Esophagus squamous epithelium (tissue), 5 donors: ENCODE measurements at places on chromosomes 11 and 22.

DNA sequence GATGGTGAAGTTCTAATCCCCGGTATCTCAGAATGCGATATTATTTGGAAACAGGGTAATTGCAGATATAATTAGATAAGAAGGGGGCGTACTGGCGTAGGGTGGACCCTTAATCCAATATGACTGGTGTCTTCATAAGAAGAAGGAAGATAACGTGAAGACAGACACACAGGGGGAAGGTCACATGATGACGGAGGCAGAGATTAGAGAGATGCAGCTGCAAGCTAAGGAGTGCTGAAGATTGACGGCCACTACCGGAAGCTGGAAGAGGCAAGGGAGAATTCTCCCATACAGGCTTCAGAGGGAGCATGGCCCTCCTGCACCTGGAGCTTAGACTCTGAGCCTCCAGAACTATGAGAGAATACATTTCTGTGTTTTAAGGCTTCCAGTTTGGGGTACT lies 54.8 kb downstream of the MIAT start:
- no peak for DNase-seq

GRCh38 chr11:73221451-73221850 lies 3.4 kb downstream of the P2RY2 start:
- no peak for DNase-seq

DNA sequence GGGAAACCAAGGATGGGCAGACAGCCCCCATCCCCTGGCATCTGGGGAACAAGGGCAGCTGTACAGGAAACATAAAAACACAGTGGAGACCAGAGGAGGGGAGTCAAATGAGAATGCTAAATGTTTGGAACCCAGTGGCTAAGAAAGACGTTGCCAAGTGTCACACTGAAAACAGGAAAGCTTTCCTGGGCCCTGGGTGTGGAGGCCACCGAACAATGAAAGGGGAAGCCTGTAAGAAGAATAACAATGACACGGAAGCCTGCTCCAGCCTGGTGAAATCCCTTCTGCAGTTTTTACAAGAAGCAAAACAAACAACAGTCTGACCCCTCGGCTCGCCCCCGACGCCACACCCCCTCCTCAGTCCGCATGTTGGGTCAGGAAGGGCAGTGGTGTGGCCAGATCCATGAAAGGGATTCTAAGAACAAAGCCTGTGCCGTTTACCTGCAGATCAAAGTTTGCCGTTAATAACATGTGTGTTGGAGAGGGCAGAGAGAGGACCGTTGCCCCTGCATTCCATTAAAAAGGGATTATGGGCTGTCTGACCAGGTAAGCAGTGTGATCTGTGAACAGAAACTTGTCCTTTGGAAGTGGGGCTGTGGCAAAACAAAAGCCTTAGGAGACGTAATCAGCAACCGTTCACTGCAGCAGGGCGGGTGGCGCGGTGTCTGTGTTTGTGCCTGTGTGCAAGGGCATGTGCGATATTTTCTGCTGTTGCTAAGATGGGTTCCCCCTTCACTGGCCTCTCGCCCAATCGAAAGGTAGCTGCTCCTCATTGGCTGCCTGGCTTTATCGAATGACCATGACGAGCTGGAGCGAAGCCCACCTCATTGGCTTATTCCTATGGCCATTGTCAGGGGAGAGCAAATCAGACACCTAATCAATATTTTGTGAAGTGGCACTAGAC lies 113.7 kb upstream of the BLID start:
- no peak for DNase-seq

DNA sequence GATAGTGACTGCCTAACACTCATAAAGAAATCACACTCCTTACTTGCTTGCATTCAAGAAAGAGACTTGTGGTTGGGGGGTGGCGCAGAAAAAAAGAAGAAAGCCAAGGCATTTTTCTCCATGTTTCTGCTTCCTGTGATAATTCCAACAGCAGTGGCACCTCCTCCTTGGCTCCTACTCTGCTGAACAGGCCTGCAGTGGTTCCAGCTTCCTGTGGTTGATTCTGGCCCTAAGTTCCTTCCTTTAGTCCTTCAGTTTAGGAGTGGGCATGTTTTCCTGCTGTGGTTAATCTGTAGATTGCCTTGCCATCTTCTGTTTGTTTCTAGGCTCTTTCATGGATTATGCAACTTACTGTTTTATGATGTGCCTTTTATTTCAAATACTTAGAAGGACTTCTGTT lies 940.4 kb downstream of the DLG2 start:
- DNase-seq, result no peak

DNA sequence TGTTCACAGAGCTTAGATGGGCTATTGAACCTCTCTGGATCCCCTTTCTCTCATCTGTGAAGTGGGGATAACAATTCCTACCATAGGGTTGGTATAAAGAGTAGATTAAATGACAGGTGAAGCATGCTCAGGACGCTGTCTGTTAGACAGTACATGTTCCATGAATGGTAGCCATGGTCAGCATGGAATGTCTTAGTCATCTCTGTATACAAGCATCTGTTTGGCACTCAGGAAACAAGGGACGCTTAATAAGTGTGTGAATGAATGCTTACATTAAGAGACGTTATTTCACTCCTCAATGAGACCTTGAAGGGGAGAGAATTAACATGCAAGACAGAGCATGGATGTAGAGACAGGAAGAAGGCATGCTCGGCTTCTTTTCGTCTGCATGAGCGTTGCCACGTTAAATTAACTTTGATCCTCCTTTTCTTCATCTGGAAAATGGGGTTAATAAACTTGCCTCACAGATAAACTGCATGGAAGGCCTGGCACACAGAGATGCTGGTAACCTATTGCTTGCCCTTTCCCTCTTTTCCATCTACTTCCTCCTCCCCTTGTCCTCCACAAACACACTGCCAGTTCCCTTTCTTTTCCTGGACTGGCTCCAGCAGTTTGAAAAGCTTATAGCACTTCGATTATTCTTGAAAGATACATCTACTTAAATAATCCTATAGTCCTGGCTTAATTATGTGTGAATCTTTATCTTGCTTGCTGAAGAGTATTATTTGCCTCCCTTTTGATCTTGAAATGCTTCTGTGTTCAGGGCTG lies 267.2 kb upstream of the MTNR1B start:
- no peak for DNase-seq

- no peak for DNase-seq
These were observed 21.4 kb upstream of the AQP11 start for GRCh38 chr11:77568306-77568705.

DNA sequence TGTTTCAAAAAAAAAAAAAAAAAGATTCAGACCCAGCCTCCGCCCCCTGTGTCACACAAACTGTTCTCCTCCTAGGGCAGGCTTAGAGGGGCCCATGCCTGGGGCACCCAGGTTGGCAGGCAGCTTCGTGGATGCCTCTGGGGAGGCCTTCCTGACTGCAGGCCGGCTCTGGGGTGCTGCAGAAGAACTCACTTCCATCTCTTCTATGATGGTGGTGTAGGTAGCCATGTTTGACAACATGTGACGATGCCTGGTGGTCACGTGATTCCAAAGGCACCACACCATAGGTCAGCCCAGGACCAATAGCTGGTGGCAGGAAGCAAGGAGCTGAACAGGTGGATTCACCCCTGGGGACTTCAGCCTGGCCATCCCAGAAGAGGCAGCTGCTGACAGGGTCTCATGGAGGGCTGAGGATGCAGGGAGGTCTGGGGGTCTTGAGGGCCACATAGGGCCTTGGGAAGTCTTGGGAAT lies 24.1 kb upstream of the CELSR1 start:
- DNase-seq, result no peak

DNA sequence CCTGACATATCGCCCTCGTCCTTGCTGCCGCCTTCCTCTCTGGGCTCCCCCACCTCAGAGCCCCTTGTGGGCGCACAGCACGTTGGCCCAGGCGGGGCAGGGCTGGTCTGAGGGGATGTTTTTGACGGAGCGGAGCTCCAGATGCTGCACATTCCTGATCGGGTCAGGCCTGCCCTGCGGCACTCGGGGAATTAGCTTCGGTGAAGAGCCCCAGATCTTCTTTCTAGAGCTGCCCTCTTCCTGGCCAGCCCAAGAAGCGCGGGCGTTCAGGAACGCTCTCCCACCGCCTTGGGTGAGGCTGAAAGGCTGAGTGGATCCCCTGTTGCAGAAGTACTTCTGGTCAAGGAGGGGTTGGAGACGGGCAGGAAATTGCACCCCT lies 12.1 kb downstream of the YPEL4 start:
- DNase-seq, result no peak

DNA sequence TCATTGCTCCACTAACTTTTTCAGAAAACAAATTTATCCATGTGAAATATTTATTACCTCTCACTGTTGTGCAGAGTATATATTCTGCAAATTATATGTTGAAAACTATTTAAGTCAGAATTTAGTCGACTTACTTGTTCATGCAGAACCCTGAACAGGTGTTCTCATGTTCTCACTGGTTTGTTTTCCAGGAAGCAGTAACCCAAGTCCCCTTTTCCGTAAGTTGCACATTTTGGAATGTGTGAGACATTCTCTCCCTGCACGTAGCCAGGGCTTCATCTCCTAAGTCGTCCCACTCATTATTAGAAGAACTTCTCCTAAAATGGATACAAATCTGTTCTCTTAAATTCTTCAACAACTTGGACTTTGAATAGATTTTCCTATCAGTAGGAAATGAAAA lies 524.9 kb downstream of the CNTN5 start:
- DNase-seq, result no peak

- no peak for DNase-seq
These were observed 673.2 kb downstream of the BRD1 start for GRCh38 chr22:49154433-49154832.

DNA sequence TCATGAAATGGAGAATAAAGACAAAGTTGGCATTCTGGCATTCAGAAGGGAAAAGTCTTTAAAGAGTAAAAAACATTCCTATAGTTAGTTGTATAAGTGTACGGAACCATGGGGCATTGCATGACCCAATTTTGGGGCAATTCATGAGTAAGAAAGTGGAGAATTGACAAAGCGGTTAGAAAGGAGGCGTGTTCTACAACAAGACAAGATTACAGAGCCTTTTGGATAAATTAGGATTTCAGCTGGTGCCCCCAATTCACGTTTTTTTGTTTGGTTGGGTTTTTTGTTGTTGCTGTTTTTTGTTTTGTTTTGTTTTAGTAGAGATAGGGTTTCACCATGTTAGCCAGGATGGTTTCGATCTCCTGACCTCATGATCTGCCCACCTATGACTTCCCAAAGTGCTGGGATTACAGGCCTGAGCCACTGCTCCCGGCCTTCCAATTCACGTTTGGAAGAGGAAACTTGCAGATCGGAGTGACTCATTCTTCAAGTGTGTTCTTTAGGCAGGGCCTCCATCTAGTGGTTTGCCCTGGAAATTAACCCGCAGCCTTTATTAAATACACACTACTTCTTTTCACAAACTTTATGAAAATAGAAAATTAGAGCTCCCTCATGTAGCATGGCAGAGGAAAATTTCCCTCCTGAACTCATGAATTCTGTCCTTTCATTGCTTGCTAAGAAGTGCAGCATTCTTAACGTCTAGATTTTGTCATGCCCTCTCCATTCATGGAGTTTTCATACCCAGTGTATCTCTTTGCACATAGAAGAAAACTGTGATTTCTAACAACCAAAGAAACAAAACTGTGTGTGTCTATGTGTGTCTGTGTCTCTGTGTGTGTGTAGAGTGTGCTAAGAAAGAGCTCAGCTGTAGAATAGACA lies 118.1 kb downstream of the BBOX1 start:
- no peak for DNase-seq

GRCh38 chr11:87306262-87306851 lies 268.6 kb downstream of the TMEM135 start:
- DNase-seq, result no peak

DNA sequence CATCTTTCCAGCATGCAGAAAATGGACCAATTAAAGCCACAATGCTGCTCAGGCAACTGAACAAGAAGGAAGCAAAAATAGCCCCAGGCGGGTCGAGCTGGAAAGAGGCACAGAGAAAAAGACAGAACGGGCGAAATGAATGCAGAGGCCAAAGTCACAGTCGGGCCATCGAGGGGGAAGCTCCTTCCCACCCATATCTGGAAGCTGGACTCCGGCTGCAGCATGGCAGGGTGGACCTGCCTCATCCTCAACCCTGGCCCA lies 58.6 kb upstream of the PRDM11 start:
- DNase-seq, result no peak

GRCh38 chr11:130131961-130132850 lies 27.4 kb upstream of the ST14 start:
- no peak for DNase-seq

DNA sequence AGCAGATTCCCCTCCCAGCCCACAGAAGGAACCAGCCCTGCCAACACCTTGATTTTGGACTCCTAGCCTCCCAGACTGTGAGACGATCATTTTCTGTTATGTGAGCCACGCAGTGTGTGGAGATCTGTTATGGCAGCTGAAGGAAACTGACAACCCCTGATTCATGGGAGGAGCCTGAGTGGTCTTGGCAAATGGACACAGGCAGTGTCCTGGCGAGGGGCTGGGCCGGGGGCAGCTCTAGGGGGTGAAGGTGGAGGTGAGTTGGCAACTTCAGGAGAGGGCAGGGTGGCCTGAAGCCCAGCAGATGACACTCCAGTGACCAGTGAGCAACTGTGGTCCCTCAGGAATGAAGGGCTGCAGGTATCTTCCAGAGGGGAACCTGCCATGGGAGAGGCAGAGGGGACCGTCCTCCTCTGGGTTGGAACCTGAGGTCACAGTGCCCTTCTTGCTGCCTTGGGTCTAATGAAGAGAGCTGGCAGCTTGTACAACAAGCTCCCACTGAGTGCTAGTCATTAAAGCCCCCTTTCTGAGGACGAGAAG lies 82.7 kb downstream of the CSNK2A3 start:
- no peak for DNase-seq

DNA sequence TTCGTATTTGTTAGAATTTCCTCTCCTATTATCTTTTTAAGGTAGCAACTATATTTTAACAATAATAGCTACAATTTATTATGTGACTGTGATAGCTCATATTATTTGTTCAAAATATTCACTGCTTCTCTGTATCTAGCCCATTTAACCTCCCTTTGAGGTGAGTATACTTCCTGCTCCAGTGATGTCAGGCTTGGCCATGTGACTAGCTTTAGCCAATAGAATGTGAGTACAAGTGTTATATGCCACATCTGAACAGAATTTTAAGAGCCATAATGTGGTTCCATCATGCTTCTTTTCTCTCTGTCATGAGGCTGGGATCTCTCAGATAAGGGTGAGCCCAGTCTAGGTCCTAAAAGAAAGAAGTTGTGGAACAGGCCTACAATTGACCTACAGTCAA lies 217.6 kb downstream of the TTC28 start:
- no peak for DNase-seq

- DNase-seq, result no peak
These were observed 737 bp downstream of the RBM4 start for GRCh38 chr11:66639066-66639813.
